GM19239 (cell line): ENCODE measurements at places on chromosomes 5 and 9.

DNA sequence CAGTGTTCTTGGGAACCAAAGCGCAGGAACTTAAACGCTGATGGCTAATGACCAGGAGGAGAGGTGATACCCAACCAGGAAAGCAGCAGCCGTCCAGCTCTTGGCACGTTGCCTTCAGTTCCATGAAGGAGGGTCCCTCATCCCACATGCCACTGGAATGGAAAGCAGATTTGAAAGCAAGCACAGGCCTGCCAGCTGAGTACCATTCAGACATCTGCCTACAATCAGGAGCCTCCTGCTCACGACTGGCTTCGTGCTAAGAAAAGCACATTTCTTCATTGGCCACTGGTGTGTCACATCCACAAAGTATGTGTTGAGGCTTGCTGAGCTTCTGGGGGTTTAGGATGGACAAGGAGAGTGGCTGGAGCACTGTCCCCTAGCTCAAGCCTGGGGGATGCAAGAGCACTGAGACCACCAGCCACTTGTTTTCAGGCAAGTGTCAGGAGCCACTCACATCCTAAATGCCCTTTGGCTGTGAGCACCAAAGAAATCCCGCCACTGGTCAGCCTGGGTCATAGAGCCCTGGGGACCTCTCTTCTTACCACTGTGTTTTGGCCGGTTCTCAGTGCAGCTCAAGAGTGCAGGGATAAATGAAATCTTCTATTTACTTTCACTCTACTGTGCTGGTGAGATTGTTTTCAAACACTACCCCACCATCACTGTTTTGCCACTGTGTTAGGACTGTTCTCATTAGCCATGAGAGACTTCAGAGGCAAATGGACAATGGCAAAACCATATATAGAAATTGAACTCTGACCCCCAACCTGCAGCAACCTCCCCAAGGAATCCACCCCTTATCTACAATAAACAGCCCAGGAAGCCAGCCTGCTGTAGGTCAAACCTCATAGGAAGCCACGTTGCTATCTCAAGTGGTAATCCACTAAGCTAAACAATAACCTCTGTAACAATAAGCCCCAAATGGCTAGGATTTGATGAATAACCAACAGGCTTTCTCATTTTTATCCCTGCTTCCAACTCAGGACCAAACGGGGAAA is 58.3 kb downstream of the MTX3 start:
- DNase-seq, result no peak

GRCh38 chr5:137203011-137203632 is 296.0 kb downstream of the SPOCK1 start:
- no peak for DNase-seq

DNA sequence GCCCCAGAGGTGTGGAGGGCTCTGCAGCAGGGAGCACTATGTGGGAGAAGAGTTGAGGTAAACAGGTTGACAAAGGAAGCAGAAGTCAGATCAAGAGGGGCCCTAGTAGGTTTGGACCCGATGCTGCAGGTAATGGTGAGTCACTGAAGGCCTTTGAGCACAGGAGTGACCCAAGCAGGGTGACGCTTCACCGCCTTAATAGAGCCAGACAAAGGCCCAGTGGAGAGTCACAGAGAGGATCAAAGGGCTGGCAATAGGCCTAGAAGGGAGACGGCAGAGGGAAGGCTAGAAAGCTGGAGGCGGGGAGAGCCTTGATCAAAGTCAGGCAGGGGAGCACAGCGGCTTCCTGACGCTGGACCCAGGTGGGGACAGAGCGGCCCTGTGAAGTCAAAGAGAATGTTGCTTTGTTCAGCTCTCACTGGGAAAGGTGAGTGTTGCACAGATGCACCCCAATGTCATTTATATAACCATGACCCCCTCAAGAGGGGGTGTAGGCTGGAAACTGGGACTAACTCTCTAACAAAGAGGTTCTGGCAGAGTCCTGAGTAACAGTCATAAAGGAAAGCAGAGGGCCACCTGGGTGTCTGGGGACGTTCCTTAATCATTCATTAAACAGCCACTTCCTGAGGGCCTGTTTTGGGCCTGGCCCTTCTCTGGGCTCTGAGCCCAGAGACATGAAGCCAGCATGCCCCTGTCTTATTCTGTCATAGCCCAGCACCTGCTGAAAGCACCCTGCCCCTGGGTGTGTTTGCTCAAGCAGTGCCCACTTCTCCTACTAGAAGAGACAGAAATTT is 9.8 kb upstream of the CPLX2 start:
- DNase-seq, result peak; percentile 30

- no peak for DNase-seq
Observed at GRCh38 chr5:78717674-78718584, 69.4 kb upstream of the LHFPL2 start.

- DNase-seq, result no peak
Observed at GRCh38 chr9:88476491-88477271, 58.3 kb upstream of the NXNL2 start.

DNA sequence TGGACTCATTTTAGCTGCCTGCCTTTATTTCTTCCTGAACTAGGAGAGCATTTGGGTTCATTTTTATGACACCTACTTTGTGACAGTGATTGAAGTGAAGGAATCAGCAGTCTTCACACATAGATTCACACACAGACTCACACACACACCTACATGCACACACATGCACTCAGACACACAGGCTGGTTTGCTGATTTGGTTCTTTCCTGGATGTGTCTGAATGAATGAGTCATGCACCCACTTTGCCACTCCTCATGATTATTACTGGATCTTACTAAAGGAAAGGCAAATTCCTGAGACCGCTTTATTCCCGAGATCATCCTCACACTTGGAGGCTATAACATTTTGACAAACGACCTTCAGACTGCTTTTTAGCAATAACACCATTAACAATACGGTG is 529.5 kb downstream of the AGTPBP1 start:
- DNase-seq, result no peak

GRCh38 chr9:106779796-106780195 is 83.2 kb upstream of the ZNF462 start:
- DNase-seq, result no peak

DNA sequence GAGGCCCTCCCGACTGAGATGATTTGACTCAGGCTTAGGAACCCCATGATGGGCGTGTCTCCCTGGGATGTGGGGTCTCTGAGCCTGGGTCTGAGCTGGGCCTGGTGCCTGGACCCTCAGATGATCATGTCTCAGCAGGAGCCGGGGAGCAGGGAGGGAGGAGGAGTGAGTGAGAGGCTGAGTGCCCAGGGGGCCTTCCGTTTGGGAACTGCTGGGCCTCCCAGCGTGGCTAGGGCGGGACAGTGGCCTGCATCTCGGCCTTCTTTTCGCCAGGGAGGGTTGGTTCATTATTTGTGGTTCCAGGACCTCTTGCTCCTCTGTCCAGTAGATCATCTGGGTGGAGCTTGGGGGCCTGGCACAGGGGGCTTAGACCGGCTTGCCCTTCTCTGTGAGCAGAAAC is 5.6 kb downstream of the PRRX2 start:
- DNase-seq, result no peak

DNA sequence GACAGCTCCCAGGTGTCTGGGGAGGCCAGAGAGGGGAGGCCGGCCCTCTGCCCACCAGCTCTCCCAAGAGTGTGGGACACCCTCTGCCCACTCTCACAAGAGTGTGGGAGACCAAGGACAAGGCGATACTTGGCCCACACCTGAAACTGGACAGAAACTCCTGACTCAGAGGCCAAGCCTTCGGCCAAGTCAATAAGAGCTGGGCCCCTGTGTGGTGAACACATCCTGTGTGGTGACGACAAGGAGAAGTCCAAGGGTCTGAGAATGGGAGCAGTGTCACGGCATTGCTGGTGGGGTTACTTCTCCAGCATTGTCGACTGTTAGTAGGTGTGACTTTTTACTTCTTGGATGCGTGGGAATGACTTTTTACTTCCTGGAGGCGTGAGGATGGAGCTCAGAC is 14.6 kb upstream of the F2RL1 start:
- DNase-seq, result no peak

- DNase-seq, result no peak
Observed at GRCh38 chr5:68071282-68071632, 144.3 kb upstream of the PIK3R1 start.

- no peak for DNase-seq
Observed at GRCh38 chr9:16485575-16486321, 384.7 kb downstream of the BNC2 start.

- DNase-seq, result no peak
Observed at GRCh38 chr5:76363352-76364225, 39.5 kb upstream of the IQGAP2 start.

GRCh38 chr5:158538506-158539074 is 561.1 kb downstream of the EBF1 start:
- no peak for DNase-seq

GRCh38 chr5:122429545-122430318 is 117.7 kb downstream of the SNCAIP start:
- no peak for DNase-seq

DNA sequence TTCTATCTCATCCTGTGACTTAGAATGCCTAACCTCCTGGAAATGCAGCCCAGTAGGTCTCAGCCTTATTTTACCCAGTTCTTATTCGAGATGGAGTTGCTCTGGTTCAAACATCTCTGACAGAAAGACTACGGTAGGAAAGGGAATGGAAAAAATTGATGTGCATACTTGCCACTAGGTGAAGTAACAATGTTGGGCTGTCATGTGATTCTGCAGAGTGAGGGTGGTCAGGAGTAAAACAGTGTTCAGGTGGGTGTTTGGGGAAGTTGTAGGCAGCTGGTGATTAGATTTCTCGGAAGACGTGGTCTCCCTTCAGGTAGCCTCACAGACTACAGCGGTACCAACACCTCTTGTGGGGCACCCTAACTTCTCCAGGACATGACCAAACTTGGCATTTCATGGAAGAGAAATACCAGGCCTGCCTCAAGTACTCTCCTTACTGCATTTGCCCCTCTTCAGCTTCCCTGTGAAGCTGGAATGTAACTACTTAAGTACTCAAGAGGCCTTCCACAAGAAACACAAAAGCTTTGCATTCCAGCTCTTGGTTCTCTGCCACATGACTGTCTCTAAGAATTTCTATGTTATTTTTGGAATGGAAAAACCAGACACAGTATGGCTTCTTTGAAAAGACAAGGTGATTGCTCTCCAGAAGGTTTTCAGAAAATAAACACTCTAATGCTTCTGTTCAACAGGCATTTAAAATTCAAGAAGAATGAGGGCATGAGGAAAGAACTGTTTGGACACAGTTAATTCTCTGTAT is 17.4 kb upstream of the ENTREP1 start:
- no peak for DNase-seq

- DNase-seq, result no peak
Observed at GRCh38 chr9:99822109-99822805, 572 bp downstream of the NR4A3 start.

- no peak for DNase-seq
Observed at GRCh38 chr9:79630521-79631403, 59.0 kb downstream of the TLE4 start.

GRCh38 chr5:41083306-41083705 is 12.2 kb upstream of the MROH2B start:
- DNase-seq, result no peak

- no peak for DNase-seq
Observed at GRCh38 chr9:68644831-68645230, 60.2 kb upstream of the PIP5K1B start.

GRCh38 chr5:171862624-171863023 is 77.0 kb downstream of the SMIM23 start:
- no peak for DNase-seq

- no peak for DNase-seq
Observed at GRCh38 chr5:141958113-141958512, at the start of gene PCDH12. Gene PCDH12, minus strand, starts transcription at chr5:141958202. Its CDS starts 351 bp downstream, at chr5:141957851.

DNA sequence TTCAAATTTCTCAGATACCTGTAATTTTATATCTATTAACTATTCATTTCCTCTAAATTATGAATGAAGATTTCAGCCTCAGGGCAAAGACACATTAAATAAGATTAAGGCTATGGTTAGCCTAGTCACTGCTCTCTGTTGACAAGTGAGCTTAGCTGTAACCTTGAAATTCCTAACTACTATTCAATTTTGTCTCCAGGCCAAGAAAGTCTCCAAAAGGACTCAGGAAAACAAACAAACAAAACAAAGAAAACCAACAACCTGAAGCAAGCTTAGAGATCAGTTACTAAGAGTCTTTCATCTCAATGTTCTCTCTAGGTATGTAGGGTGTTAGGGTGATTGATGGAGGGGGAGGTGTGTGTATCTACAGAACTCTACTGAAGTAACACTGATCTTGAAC is 9.6 kb upstream of the CTNNAL1 start:
- DNase-seq, result no peak

DNA sequence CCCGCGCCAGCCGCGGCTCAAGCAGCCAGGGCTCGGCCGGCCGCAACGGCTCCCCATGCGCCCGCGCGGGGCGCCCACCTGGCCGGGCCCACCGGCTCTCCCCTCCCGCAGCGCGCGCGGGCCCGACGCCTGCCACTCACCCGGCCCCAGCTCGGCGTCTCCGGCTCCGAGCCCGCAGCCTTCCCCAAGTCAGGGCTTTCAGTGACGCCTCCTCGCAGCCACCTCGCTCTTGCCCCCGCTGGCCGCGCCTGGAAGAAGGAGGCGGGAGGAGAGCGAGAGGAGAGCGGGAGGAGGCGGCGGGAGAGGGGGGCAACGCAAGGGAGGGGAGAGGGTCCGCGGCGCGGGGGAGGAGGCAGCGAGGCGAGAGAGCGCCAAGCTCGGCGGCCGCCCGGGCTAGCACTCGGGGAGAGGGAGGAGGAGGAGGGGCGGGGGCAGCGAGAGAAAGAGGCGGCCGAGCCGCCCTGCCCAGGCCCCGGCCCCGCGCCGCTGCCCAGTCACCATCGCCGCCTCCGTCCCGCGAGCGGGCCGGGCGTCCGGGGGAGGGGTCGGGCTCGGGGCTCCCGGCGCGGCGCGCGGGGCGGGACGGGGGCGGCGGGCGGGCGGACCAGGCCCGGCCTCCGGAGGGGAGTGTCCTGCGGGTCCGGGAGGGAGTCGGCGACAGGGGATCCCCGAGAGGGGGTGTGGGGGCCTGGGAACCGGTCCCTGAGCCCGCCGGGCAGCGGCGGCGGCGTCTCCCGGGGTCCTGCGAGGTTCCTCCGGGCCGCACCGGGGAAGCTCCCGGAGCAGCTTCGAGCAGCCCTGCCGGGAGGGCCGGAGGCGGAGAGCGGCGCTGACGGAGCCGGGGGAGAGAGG is at the start of gene LHFPL2:
Gene LHFPL2, minus strand, starts transcription at position 414 of the 852 bp plus-strand sequence. CDS start 138,559 bp downstream, outside the sequence.
- peak; percentile 75 for DNase-seq

DNA sequence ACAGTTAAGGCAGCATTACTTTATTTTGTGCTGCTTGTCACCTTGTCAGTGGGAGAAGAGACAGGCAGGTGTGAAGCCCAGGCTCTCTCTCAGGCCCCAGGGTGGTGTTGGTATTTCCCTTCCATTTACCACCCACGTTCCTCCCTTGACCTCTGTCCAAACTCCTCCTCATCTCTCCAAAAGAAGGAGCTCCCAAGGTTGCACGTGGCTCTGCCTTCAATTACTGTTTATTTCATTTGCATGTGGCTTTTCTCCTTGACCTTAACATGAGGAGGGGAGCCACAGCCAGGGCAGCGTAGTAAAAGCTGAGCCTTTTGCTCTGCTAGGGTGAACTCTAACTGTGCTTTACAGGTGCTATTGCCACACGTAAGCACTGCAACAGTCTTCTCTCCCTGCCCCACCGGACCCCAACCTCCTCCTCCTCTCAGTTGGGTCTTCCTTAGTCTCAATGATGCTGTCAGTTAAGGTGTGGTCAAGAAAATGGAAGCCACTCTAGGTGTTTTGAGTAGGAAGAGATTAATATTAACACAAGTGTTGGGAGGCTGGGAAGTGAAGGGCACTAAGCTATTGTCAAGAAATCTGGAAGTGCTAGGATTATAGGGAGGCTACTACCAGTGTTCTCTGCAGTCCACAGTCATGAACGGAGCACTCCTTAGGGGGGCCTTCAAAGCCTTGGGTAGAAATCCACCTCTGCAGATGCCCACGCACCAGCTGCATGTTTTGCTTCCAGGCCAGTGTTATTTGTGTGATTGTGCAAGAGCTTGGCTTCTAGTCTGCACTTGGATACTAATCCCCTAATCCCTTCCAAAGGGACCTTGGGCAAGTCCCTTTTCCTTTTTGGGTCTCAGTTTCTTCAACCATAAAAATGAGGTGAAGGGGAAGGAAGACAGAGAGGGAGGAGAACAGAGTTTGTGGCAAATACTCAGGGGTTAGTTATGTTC is 3.9 kb upstream of the ALDH1B1 start:
- no peak for DNase-seq
